ENCODE measurements at places on chromosomes 6 and 20.

DNA sequence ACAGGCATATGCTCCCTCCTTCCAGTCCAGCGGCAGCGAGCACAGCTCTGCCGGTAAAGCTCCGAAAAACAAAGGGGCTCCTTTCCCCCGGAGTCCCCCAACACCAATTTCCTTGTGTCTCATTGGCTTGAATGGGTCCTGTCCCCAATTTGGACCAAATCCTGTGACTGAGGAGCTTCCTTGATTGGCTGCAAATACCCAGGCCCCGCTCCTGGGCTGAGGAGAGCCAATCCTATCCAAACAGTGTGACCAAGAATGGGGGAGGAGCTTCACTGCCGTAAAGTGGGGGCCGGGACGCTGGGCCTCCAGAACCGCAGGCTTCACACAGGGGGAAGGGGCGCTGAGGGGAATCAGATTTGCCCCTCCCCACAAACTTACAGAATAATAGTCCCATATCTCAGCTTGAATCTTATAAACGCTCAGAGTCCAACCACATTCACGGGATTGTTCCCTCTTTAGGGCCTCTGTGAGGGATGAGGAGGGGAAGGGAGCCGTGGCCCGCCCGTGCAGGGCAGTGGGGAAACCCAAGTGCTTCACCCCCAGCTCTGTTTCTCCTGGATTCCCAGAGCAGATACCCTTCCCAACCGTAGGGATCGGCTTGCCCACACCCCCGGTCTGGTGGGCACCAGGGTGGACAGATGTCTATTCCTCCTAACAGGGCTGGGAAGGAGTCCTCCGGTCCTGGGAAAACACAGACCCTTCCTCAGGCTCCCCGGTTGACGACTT, 141.0 kb upstream of the MLN start:
- no peak for DNase-seq

DNA sequence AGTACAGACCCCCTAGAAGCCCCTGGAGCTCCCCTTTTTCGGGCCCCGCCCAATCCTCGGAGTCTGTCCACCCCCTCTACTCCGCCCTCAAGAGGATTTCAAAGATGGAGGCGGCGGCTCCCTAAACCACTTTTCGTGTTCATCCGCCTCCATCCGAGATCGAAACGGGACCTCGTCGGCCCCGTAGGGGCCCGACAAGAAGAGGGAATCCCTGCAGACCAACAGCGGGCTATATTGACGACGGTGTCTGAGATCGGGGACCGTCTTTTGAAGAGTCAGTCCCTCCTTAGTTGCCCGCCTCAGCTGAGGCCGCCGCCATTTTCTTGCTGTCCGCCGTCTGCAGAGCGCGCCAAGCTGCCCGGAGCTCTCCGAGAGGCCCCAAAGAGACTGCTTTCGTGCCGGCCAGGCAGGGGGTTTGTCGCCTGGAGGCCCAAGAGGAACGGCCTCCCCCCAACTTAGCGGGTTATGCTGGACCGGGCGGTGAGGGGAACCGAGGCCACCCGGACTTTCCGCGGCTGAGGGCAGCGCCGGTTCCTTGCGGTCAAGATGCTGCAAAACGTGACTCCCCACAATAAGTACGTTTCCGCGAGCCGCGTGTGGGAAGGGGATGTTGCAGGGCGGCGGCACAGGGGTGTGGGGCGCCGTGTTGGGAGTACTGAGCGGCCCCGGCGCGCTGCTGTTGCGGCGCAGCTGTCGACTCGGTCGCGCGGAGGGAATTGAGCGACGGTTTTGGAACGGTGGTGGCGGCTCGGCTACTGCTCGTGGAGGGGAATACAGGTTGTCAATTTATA, 4.2 kb downstream of the BRD2 start:
- DNase-seq, result no peak

DNA sequence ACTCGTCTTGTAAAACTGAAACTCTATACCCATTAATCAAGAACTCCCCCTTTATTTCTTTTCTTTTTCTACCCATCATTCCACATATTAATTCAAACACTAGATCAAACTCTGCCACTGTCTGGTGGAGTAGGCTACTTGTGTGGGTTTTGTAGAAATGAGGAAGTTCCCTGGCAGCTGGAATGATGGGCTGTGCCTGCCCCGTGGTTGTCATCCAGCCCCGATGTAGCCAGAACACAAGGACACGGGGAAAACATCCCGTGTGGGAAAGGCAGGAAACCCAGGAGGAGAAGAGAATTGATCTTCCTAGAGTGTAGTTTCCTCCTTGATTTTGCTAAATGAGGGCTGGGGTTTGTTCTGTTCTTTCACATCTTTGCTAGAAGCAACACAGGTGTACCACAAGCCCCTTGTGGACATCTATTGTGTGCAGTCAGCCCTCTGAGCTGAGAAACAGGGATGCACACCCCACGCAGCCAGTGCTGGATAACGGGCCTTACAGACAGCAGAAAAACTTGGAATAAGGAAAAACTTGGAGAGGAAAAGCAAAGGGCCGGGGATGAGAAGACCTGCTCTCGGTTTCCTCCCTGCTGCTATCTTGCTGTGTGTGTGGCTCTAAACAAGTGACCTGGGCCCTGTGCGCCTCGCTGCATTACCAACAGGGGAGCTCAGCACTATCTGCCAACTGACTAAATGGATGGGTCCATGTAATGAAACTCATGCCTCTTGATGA, 88.0 kb downstream of the SCML4 start:
- no peak for DNase-seq

DNA sequence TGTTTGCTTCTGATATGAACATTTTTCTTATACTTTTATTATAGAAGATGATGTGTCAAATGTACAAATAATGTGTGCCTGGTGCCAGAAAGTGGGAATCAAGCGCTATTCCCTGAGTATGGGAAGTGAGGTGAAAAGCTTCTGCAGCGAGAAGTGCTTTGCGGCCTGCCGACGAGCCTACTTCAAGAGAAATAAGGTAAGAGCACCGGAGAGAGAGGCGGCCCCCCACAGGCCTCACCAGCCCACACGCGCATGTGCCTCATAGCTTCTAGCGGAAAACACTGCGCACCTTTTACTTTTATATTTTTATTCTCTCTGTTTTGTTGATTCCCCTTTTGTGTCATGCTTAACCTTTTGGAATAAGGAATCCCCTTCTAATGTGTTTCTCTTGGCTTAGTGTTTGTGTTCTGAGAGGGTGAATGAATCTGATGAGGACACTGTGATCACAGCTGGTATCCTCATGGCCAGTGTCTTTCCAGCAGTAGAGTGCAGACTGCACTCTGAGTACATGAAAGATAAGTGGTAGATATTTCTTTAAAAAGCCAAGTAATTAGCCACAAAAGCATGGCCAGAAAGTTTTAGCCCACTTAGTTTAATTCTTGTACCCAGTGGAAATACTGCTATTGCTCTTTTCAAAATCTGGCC, 43.6 kb downstream of the SOBP start:
- no peak for DNase-seq

DNA sequence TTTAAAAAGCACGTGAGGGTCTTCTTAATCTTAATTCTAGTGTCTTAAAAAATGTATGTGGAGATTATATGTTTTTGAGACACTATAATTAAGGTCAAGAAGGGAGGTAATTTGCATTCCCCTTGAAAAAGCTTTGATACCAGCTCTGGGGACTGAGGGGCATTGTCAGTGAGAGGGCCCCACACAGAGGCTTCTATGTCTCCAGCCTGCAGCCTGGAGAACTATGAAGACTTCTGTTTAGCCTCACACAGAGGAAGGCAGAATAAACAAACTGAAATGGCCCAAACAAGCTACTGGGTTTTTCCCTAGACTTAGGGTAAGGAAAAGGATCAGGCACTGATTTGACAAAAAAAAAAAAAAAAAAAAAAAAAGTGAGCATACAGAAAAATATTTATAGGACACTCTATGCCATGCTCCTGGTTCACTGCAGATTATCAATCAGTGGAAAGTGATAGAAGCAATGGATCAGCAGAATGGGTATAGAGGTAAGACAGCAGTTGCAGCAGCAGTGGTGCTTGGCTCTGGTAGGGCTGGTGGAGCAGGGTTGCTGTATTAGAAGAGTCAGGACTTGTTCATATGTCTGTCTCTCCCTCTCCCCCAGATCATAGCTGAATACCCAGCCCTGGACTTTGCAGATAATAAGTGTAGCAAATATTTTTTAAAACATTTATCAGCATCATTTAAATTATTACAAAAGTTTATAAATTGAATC, 85.4 kb downstream of the KLHL32 start:
- DNase-seq, result no peak

DNA sequence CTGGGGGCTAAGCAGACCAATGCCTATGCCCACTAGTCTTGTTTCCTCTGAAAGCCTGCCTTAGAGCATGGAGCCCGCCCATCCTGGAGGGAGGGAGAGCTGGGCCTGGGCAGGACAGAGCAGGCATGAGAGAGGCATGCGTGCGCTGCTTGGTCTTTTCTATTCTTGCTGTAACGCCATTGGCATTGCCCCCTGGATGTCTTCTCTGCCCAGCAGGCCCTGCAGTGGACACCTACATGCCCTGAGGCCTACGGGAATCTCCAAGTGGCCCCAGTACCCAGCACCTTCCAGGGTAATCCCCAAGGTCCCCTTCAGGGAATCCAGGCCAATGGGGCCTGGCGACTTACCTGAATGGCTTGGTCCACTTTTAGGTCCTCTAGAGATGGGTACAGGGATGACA, 8.9 kb downstream of the SDCBP2 start:
- no peak for DNase-seq

DNA sequence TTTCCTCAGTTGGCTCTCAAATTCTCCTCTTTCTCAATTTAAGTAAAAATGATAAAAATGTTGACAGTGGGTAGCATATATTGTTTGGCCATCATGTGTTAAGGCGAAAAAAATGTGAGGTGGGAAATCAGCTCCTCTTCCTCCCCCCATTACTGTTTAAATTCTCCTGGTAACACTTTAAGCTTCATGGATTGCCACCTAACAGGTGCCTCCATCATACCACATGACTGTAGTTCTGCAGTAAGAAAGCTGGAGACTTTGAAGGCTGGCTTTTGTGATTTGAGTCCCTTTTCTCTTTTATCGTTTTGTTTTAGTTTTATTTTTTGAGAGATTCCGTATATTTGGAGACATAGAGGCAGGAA, 1.2 kb downstream of the ZFAND3 start:
- DNase-seq, result no peak

DNA sequence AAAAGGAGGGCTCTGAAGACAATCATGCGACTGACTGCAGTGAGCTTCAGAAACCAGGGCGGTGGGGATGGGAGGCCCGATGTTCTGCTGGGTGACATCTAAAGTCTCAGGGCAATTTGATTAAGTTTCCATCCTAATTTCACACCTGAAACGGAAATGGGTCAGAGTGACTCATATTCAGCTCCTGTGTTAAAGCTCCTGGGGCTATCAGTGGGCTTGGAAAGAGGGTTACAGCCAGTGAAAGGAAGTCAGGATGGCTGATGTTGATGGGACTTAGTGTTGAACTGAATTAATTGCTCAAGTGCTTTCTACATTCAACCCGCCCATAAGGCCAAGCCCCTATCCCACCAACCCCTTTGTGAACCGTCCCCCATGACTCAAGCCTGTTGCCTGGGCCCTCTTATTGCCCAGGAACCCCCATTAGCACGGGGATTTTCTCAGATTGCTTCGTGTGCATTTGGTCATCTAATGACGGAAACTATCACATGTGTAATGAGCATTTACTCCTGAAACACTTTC, 47.1 kb upstream of the TBC1D7 start:
- no peak for DNase-seq

- no peak for DNase-seq
Measured at GRCh38 chr6:138659998-138660397, 113.6 kb upstream of the CCDC28A start.
